ENCODE measurements at places on chromosomes 6 and 20.

- DNase-seq: no peak
Observed at GRCh38 chr6:109793021-109793420, 101.9 kb downstream of the FIG4 start.

DNA sequence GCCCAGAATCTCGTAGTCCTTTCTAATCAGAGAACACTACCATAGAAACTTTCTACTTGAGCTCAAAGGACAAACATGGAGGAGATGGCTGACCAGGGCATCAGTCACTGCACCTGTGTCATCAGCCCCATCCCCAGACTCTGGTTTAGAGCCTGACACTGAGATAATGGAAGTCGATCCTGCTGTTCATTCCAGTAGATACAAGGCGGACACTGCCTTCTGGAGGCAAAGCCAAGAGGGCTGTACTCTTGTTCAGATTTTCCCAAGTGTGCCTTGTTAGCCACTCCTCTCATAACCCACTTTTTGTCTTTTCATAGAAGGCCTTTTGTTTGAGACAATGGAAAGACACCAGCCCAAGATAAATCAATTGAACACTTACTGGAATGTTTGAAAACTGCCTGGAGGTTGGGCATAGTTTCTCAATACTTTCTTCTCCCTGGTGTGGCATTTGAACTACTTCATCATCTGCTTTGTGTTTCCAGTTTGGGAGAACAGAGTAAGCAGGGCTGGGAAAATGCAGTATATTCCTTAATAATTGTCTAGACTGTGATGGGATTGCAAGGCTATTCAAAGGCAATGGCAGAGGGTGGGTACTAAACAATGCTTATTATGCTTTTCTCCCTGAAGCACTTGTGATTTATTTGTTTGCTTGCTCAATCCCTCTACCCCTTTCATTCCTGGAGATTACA, 99.7 kb downstream of the CLIC5 start:
- no peak for DNase-seq

GRCh38 chr6:106910999-106911949, 63.3 kb downstream of the CD24 start:
- DNase-seq: no peak

DNA sequence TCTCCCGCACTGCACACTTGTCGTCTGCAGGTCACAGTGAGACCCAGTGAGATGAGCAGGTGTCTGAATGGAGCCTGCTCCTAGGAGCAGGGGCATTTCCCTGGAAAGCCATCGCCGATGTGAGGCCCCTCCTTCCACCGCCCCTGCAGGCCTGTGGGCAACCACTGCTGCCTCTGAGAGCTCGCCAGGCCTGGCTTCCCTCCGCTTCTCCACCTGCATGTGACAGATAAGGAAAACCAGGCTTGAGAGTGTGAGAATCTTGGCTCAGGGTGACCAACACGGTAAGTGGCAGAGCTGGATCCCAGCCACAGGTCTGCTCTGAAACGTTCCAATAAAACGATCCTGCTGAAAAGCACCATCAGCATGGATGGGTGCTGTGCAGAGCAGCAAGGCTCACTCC, 332.8 kb downstream of the CDH4 start:
- DNase-seq: no peak

- DNase-seq: no peak
Observed at GRCh38 chr6:53216301-53216700, 67.7 kb upstream of the GCM1 start.

DNA sequence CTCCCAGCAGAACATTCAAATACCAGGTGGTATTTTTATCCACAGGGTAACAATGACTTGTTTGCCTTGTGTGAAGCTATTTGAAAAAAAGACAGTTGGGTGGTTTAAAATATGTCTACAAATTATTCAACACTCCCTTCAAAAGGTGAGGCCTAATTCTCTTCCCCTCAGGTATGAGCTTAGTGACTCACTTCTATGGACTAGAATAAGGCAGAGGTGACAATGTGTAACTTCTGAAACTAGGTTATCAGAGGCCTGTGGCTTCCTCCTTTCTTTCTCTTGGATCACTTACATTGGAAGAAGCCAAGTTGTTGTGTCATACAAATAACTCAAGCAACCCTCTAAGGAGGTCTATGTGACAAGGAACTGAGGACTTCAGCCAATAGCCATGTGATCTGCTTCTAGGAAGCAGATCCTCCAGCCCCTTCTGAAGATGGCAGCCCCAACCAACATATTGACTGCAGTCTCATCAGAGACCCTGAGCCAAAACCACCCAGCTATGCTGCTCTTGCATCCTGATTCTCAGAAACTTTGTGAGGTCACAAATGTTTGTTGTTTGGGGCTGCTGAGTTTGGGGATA, 102.6 kb downstream of the SNAP25 start:
- DNase-seq: no peak

DNA sequence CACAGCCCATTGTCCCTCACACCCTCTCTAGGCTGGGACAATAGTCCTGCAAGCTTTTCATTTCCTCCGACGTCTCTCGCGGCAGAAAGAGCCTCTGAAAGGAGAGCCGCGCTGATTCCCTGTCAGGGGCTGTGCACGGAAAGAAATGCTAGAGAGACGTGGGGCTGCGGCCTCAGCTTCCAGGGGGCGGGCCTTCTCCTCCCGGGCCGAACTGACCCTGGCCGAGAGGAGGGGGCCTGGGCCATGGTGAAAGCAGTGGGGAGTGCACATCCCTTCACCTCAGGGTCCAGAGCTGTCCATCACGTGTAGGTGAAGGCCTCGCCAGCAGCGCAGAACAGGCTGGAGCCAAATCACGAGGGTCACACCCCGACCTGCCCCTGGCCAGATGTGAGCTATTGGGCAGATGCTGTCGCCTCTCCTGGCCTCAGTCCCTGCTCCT, 220.4 kb downstream of the TAF4 start:
- DNase-seq: no peak

- no peak for DNase-seq
Observed at GRCh38 chr20:4844751-4845465, 123.2 kb downstream of the PRND start.

DNA sequence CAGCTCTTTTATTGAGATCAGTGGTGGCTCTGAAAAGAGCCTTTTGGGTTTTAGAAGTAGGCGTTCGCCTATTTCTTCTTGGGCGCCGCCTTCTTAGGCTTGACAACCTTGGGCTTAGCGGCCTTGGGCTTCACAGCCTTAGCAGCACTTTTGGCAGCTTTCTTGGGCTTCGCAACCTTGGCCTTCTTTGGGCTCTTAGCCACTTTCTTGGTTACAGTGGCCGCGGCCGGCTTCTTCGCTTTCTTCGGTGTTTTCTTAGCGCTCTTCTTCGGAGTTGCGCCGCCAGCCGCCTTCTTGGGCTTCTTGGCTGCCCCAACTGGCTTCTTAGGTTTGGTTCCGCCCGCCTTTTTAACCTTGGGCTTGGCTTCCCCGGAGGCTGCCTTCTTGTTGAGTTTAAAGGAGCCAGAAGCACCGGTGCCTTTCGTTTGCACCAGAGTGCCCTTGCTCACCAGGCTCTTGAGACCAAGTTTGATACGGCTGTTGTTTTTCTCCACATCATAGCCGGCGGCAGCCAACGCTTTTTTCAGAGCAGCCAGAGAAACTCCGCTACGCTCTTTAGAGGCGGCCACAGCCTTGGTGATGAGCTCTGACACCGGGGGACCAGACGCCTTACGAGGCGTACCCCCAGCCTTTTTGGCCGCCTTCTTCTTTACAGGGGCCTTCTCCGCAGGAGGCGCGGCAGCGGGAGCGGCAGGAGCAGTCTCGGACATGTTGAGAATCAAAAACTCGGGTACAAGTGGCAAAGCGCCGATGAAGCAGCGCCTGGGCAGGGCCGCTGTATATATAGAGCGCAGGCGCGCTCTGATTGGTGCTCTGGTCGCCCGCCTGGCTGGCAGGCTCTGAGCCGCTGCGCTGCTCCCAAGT, 31.3 kb upstream of the HFE start:
- peak; percentile 89 for DNase-seq

DNA sequence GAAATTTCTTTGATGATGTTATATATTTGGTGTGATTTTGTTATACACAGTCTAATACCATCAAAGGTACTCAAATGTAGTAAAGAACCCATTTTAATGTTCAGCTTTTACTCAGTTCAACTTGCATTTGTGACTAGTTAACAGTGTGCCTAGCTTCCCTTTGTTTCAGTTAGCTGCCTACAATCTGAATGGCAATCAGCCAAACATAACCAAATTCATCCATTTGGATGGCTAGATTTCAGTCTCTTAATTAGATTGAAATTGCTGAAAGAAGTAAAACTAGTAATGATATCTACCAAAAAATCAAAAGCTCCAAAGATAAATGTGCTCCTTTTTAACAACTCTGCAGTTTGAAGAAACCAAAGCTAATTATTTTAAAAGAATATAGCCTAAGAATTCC, 6.9 kb downstream of the EPHA7 start:
- no peak for DNase-seq

GRCh38 chr6:39896701-39897100, 37.6 kb downstream of the MOCS1 start:
- no peak for DNase-seq

- DNase-seq: no peak
Observed at GRCh38 chr6:47061309-47062300, 19.5 kb upstream of the ADGRF1 start.

- DNase-seq: no peak
Observed at GRCh38 chr6:76843054-76843822, 620.1 kb downstream of the HTR1B start.

- DNase-seq: no peak
Observed at GRCh38 chr6:79868098-79868722, 79.1 kb downstream of the ELOVL4 start.

DNA sequence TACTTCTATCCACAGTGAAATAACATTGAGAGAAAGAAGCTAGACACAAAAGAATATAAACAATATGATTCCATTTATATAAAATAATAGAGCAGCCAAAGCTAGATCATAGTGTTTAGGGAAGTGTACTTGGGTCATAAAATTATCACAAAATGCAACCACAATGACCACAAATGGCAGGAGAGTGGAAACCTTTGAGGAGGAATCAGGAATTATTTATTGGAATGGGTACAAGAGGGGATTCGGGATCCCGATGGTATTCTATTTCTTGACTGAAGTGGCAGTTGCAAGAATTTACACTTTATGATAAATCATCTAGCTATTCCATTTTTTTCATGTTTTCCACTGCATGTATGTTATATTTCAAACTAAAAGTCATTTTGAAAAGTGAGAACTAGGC, 76.1 kb downstream of the IPCEF1 start:
- no peak for DNase-seq

DNA sequence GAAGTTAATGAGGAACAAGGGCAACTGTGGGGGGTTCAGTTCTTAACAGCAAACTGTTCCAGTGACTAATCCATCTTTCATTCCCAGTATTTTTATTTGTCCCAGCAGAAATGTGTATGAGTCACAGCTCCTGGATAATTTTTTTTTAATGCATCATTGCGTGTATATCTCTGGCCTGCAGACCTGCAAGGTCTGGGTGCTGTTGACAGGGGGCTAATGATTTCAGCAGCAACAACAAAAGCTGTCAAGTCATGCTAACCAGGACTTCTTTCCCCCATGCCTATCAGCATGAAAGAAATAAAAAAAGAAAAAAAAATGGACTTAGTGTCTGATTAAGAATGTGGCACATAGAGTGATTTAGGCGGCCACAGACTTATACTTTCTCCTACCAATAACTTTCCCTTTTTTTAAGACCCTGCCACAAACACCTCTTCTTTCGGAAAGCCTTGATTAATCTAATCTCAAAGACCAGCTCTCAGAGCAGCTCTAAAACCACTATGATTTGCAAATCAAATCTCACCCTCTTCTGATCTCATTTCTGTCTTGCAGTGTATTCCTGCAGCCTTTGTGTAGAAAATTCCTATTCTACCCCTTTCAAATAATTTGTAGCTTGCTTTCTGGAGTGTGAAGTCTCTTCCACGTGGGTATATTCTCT, 14.2 kb upstream of the PREX1 start:
- no peak for DNase-seq

- no peak for DNase-seq
Observed at GRCh38 chr6:16787128-16787682, 25.9 kb upstream of the ATXN1 start.

- no peak for DNase-seq
Observed at GRCh38 chr20:4091490-4092479, 76.4 kb upstream of the RNF24 start.

GRCh38 chr20:31606804-31607639, 1.9 kb downstream of the ID1 start:
- no peak for DNase-seq

DNA sequence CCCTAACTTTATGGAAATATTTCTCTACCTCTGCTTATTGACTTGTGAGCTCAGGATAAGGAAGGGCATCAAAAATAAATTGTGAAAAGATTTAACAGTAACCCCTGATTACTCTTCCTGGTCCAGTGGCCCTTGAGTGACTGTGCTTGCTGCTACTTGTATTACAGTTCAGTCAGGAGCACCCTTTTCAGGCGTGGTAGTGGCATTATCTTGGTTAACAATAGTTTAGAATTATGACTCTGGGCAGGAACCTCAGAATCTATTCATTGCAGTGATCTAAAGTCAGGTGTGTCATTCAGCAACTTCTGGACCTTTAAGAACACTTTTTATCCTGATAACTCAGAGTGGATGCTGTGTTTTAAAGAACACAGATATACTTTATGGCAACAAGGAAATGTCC, 43.4 kb downstream of the FAM135A start:
- no peak for DNase-seq

- DNase-seq: no peak
Observed at GRCh38 chr6:99933129-99933528, 60.9 kb downstream of the MCHR2 start.

- no peak for DNase-seq
Observed at GRCh38 chr6:26022132-26022472, 59.5 kb downstream of the TRIM38 start.

DNA sequence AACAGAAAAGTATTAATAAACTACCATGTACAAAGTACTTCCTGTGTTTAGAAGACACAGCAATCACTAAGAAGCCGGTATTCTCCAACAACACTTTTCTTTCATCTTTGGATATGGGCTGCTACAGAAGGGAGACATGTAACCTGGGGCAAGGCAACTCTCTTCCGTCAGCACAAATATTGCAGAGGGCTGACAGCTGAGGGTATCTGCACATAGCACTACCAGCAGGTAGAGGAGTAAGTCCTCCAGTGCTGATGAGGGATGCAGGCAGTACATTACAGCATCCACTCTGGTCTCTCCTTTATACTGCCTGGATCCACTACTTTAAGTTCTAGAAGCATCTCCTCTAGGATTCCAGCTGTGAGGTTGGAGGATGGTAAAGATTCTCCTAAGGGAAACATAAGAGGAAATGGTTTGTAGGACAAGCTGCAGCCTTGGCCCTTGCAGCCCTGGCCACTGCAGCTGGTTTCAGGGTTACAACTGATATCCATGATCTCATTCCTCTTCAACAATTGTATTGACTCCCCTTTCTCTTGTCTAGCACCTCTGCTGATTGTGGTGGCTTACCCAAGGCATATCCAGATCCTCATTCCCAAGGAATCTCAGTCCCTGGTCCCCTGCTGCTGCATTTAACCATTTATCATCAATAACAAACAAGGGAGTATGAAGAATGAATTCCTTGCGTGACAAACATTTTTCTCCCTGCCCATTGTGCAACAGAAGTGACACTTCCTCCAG, 110.7 kb upstream of the ADGRF1 start:
- DNase-seq: no peak

All from hypothalamus (tissue), 51 donors.